Skin of body (tissue), 3 donors: ENCODE measurements at places on chromosomes 11 and 22. TPM values are rescaled to one million over a fixed set of nuclear protein-coding genes. Genes with fewer than 3 reads are reported as not detected.

OR4A16 gene
- total RNA-seq = not detected

USH1C gene
- 0.10 TPM for total RNA-seq

C11orf91 gene
- not detected for total RNA-seq

MRGPRX4 gene
- not detected for total RNA-seq

LSP1 gene
- total RNA-seq = 18.5 TPM

SCGB1A1 gene
- total RNA-seq = not detected

BIRC3 gene
- 7.6 TPM for total RNA-seq

OR8D1 gene
- not detected for total RNA-seq

IGHMBP2 gene
- total RNA-seq = 11.0 TPM

RAG2 gene
- total RNA-seq = 0.30 TPM

SHISAL1 gene
- 0.99 TPM for total RNA-seq

BAIAP2L2 gene
- total RNA-seq = 0.59 TPM

AP1B1 gene
- total RNA-seq = 27.0 TPM

DRICH1 gene
- 0.39 TPM for total RNA-seq

RBM7 gene
- 40.9 TPM for total RNA-seq

IL18 gene
- 21.6 TPM for total RNA-seq

RBMXL2 gene
- total RNA-seq = not detected

CLMP gene
- 29.2 TPM for total RNA-seq

MAFF gene
- total RNA-seq = 22.1 TPM

CAPN5 gene
- total RNA-seq = 8.2 TPM

PGAP2 gene
- 18.8 TPM for total RNA-seq

SIPA1 gene
- total RNA-seq = 12.1 TPM

SLC22A6 gene
- not detected for total RNA-seq

TSSK2 gene
- total RNA-seq = not detected

ZP1 gene
- 0.49 TPM for total RNA-seq

OR8G1 gene
- total RNA-seq = not detected

SMTNL1 gene
- total RNA-seq = 7.9 TPM

DDI1 gene
- not detected for total RNA-seq

CHRM1 gene
- total RNA-seq = 0.69 TPM

NXPE1 gene
- total RNA-seq = not detected

SNRPD3 gene
- total RNA-seq = 142 TPM

MPEG1 gene
- total RNA-seq = 19.8 TPM

TCF20 gene
- total RNA-seq = 26.1 TPM

NPAS4 gene
- 2.7 TPM for total RNA-seq

ACCS gene
- total RNA-seq = 30.5 TPM

C1QTNF5 gene
- 14.4 TPM for total RNA-seq

SEZ6L gene
- total RNA-seq = 3.4 TPM

LUZP2 gene
- 4.6 TPM for total RNA-seq

LRRC55 gene
- total RNA-seq = 0.89 TPM

CASP5 gene
- total RNA-seq = 0.39 TPM

KCNK7 gene
- 8.5 TPM for total RNA-seq

ALDH3B1 gene
- 2.1 TPM for total RNA-seq

TRIM44 gene
- 10.7 TPM for total RNA-seq

ACRV1 gene
- not detected for total RNA-seq

OR2AT4 gene
- not detected for total RNA-seq

GSTT2 gene
- total RNA-seq = not detected

MMP8 gene
- total RNA-seq = 8.4 TPM

B3GAT1 gene
- 0.79 TPM for total RNA-seq

WNT11 gene
- 33.0 TPM for total RNA-seq

FIBP gene
- total RNA-seq = 51.0 TPM

DMC1 gene
- total RNA-seq = 5.6 TPM
